ENCODE measurements at places on chromosomes 6 and 20.

DNA sequence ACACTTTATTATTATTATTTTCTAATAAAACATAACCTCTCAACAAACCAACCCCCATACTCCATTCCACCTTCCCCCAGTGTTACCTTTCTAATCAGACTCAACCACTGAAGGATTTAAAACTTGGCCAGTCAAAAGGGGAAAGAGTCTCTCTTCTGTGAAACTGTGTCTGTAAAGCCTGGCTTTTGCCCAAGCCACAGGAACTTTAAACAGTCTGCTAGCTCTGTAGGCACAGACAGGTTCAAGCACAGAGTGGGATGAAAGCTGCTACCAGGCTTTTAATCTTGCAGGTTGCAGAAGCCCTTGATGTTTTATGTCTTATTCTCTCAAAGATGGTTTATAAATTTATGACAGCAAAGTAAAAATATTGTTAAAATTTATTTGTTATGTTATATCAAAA, 585.7 kb downstream of the TENT5A start:
- DNase-seq: no peak

DNA sequence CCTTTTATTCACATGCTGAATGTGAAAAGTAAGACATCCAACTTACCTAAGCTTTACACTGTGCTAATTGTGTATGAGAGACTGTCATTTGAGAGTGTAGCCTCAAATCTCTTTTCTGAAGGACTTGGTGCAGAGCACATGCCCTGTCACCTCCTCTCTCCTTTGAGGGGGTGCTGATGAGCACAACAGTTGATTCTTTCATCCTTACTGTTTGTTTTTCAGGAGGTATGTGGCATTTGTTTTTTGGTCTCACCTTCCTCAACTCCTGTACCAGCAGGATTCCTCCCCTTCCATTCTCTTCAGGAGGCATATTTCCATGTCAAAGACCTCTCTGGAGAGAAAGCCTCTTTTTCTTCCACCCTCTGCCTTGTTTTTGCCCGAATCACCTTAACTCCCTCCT, 252.6 kb upstream of the CITED2 start:
- DNase-seq: no peak

DNA sequence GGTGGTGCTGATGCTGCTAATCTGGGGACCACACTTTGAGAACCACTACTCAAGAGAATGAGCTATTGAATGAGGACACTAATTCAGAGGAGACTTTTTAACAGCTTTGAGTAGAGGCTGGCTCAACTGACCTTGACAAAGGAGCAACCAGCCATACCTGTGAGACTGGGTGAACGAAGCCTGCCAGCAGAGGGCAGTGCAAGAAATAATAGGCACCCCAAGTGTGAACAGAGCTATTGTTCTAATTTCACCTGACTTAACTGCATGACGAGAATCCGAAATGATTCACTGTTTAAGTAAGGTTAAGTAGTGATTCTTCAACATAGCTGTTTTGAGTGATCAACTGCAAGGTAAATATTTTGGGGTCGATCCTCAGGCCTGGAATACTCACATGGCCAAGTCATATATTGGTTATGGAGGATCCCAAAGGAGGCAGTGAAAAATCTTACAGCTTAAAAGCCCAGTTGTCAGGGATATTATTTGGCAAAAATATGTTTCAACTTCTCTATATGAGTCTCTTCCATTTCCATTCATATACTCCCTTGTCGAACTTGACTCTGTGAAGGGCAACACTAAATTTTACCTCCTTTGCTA, 550.5 kb upstream of the MARCKS start:
- DNase-seq: no peak

DNA sequence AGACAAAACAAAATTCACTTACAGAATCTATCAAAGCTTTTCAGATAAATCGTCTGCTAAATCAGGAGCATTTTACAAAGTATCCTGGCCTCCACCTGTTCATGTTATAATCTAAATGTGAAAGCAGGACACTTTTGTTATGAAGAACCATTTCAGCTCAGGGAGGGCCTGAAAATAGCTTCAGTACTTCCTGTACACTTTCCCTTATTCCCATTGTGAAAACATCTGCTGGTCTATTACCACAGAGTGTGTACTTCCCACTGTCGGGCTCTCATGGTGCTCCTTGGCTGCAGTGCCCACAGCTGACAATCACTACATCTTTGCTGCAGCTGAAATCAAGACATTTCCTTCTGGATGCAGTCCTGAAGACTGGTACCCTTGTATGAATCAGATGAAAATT, 128.1 kb downstream of the OPRM1 start:
- no peak for DNase-seq

- DNase-seq: no peak
Measured at GRCh38 chr6:163159110-163159509, 255.4 kb upstream of the QKI start.

DNA sequence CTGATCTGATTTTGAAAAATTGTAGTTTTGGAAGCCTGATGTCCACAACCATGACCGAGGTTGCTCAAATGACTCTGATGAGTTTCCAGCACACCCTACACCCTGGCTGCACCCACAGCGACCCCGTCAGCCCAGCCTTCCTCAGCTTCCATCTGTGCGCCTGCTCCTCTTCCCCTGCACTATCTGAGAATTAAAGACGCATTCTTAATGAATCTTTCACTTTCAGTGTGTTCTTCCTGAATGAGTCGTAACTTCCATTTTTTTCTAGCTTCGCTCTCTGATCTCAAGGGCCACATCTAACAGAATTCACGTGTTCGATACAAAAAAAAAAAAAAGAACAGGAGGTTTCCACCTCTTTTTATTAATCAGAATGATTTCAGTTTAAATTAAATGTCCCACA, 21.3 kb upstream of the RREB1 start:
- DNase-seq: no peak

DNA sequence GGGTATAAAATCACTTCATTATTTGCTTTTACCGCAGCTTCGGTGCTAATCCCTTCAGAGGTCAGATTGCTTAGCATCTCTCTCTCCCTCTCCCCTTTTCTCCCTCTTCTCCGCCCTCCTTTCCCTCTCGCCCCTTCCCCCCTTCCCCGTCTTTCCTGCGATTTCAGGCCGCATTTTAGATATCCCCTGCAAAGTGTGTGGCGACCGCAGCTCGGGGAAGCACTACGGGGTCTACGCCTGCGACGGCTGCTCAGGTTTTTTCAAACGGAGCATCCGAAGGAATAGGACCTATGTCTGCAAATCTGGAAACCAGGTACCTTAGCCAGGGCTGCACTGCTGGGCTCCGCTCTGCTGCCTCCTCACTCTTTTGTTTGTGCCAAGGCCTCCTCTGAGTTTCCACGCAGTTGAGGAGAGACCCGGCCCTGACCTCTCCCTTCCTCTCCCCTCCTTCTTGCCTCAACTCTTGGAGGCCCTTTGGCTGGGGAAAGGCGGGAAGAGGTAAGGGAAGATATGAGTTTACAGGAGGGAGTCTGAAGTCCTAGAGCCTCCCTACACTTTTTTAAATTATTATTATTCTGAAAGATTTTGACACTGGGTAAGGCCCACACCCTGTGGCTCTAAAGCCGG, 5.6 kb downstream of the NR2E1 start:
- DNase-seq: no peak

- DNase-seq: no peak
Measured at GRCh38 chr20:43055181-43055884, 134.4 kb downstream of the PTPRT start.

DNA sequence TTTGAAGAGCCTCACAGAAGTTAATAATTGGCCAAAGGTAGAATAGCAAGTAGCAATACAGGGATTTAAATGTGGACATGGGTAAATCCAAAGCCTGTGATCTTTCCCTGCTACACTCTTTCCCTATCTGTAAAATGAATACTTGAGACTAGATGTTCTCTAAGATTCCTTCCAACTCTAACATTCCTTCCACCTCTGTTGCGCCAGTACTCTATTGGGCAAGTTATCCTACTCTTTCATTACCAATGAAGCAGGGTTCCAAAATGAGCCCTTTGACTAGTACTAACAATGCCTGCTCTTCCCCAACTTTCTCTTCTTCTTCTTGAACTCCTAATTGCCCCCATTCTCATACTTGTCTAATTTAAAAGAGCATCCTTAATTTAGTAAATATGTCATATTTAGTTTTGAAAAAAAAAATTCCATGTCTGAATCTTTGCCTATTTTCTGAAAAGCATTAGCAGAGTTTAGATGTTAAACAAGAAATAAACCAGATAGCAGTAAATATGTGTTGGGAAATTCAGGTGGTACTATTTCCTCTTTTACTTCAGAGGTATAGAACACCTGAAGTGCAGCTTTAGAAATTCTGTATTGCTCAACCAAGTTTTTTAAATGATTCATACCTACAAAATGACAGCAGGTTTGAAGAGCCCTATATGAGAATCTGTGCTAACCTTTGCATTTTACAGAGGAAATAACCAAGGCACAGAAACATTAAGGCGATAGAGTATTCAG, 35.1 kb upstream of the RSPO3 start:
- DNase-seq: no peak

GRCh38 chr6:136791296-136792094, 782 bp downstream of the MAP3K5 start:
- DNase-seq: no peak

GRCh38 chr20:33830371-33830770, 19.2 kb downstream of the CHMP4B start:
- DNase-seq: no peak

- DNase-seq: no peak
Measured at GRCh38 chr6:133368664-133369063, 127.5 kb downstream of the EYA4 start.

GRCh38 chr6:142929751-142930358, 15.1 kb downstream of the HIVEP2 start:
- no peak for DNase-seq

- DNase-seq: no peak
Measured at GRCh38 chr6:168313431-168314011, 6.1 kb downstream of the DACT2 start.

- DNase-seq: no peak
Measured at GRCh38 chr20:37376791-37377190, 30.9 kb downstream of the SRC start.

DNA sequence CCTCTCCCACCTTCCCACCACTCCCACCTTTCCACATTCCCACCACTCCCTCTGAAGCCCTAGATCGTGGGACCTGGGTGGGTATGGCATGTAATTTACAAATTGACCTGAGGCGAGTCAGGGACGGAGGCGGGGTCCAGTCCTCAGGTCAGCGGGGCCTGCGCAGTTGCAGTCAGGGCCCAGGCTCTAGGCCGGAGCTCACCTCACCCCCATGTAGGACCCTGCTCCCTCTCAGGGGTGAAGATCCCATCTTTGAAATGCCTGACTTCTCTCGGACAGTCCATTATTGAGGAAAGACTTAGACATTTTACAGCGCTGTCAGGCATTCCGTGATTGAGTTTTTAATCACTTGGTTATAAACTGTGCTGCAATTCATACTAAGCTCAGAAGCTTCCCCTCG, 10.5 kb downstream of the THBS2 start:
- DNase-seq: no peak

- peak; percentile 10 for DNase-seq
Measured at GRCh38 chr6:42104804-42105125, 37.7 kb downstream of the C6orf132 start.

DNA sequence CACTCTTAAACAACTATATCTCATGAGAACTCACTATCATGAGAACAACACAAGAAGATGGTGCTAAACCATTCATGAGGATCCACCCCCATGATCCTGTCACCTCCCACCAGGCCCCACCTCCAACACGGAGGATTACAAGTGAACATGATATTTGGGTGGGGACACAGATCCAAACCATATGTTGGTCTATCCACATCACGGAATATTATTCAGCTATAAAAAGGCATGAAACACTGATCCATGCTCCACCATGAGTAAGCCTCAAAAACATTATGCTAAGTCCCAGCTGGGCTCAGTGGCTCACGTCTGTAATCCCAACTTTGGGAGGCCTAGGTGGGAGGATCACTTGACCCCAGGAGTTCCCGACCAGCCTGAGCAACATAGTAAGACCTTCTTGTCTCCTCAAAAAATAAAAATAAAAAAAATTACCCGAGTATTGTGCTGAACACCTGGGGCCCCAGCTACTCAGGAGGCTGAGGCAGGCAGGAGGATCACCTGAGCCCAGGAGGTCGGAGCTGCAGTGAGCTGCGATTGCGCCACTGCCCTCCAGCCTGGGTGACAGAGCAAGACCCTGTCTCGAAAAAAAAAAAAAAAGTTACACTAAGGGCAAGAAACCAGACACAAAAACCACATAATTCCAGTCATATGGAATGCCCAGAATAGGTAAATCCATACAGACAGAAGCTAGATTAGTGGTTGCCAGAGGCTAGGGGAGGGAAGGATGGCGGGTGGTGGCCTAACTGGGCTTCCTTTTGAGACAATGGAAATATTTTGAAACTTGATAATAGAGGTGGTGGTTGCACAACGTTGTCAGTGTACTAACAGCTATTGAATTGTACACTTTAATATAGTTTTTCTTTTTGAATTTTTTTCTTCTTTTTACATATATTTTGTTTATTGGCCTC, 43.1 kb downstream of the ZNF217 start:
- DNase-seq: no peak

GRCh38 chr6:14622085-14622484, 504.5 kb downstream of the CD83 start:
- DNase-seq: no peak

DNA sequence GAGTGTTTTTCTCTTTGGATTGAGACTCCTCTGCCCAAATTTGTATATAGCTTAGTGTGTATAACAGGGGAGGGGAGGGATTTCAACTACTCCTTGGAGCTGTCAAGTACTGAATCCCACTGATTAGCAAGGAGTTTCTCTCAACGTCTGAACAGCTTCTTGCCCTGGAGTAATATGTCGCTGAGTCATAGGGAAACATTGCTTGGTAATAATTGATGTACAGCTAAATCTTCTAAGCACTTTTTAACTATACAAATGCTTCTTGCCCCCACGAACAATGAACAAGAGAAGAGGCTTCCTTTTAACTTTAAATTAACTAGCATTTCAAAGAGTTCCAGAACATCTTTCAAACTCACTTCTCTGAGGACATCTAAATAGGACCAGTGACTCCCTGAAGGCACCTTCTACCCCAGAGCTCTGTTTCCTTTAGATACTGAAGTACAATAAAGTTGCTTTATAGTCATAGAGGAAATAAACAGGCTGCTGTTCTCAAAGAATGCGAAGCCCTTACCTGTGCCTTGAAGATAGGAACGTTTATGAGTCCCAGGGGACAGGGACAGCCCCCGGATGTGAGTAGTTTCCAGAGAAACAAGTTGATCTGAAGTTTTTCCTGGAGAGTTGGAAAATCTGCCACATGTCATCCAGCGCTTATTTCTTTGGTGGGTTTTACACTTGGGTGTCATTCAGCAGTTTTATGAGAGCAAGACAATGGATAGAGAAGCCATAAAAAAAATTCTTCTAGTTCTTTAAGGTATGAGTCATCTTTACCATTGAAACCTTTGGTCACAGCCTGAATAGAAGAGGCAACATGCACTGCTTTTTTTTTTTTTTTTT, 462.5 kb upstream of the BTBD3 start:
- DNase-seq: no peak

- no peak for DNase-seq
Measured at GRCh38 chr20:4051413-4052138, 36.2 kb upstream of the RNF24 start.
